Epithelial cell of esophagus (primary cell): ENCODE measurements at places on chromosomes 2 and 18.

DNA sequence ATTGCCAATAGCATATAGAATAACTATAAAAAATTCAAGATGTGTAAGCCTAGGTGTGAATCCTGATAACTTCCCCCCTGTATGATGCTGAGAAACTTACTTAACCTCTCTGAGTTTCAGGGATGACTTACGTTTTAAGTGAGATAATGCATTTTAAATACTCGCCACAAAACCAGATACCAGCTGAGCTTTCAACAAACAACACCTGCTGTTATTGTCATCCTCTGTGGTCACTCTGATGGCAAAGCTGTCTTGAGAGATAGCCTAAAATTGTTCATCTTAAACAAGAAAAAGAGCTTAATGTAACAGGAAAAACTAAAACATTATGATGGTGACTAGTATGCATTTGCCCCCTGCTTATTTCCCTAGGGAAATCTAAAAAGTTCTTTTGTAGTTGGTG, 131.5 kb downstream of the RAD51AP2 start:
- DNase-seq = no peak

GRCh38 chr18:52888014-52888413, 548.0 kb downstream of the DCC start:
- DNase-seq = no peak

DNA sequence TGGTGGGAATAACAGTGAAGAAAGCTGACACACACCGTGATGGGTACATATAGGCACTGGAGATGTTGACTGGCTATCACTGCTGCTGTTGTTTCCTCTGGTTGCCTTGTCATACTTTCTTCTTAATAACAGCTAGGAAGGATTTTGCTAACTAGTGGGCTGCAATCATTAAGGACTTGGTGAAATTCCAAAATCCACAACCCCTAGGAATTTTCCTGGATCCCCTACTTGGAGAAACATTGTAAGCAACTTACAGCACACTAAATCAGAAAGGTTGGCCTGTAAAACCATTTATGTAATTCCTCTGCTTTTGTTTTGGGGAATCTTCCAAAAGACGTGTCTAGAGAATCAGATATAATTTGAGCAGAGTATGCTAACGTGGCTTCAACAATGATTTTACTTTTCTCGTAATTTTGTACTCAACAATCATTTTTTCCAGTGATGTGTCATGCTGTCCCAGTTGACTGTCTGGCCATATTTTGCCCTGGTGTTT, 8.0 kb upstream of the COL3A1 start:
- DNase-seq = no peak

DNA sequence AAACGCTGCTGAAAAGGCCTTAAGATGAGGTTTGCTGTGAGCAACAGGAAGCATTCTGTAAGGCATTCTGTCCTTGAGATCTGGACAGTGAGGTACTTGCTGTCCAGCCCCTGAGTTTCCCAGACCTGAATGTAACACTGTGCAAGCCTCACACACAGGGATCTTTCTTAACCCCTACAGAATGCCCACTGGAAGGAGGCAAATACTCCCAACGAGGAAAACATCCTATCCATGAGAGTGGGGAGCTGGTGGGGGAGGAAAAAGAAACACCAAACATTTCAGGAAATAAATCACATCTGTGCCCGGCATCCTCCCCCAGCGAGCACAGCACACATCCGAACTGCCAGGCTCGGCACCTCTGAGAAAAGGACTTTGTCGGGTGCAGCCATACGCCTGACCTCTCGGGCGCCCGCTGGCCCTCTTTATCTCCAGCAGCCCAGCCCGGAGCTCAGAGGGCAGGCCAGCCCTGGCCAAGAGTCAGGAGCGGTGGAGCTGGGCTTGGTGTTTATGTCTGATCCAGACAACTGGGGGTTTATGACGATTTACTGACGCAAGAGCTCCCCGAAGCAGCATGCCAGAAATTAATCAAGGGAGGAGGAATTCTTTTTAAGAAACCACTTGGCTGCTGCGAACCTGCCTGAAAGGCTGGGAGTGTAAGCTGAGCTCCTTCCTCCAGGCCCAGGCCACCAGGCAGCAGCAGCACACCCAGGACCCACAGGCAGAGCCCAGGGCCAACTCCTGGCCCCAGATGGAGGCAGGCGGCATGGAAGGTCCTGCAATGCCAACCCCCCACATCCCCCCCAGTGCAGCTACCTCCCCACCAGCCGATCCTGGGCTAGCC, 72.2 kb downstream of the HDAC4 start:
- DNase-seq = no peak

DNA sequence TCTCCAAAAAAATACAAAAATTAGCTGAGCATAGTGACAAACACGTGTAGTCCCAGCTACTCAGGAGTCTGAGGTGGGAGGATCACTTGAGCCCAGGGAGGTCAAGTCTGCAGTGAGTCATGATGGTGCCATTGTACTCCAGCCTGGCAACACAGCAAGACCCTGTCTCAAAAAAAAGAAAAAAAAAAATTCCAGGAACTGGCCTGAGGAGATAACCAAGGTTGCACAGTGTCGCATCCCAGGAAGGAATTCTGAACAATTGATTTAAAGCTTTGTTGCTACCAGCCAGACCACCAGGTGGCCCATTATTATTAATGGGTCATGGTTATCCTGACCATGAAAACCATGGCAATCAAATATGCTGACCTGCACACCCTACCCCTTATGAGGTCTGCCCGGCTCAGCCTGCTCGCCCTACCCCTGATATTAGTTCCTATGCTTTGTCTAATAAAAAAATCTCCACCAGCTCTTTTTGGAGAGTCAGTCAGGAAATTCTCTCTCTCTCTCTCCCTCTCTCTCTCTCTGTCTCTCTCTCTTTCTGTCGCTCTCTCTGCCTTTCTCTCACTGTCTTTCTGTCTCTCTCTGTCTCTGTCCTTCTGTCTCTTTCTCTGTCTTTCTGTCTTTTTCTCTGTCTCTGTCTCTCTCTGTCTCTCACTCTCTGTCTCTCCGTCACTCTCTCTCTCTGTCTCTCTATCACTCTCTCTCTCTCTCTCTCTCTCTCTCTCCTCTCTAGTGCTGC, 73.7 kb downstream of the NCAPH start:
- no peak for DNase-seq

DNA sequence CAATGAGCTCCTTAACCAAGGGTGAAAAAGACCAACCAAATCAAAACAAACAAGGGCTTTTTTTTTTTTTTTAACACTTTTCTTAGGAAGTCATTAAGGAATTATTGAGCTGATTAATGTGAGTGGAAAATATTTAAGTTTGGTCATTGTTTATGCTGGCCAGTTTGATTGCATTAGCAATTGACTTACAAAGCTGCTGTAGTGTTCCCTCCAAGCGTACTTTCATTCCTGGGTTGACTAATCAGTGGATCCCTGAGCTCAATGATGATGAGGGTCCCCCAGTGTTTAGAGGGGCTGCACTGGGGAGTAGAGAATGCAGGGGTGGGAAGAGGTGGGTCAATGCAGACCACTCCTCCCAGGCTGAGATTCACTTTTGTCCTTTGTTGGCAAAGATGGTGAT, 119.3 kb downstream of the PRKCE start:
- no peak for DNase-seq

- no peak for DNase-seq
Observed at GRCh38 chr2:27765621-27766286, 5.8 kb upstream of the MRPL33 start.

DNA sequence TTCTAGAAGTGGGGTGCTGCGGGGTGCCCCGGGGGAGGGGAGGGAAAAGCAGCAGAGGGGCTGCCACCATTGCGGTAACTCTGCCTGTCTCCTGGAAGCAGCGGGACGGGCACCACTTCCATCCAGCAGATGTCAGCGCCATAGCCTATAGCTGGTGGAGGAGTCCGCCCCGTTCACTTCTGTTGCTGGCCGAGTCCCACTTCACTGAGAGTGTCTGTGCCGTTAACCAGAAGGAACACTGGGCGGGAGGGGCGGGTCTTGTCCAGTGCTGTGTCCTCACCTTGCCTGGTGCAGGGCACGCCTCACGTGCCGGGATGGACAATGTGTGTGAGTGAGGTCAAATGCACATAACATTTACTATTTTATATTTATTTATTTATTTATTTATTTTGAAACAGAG, 19.3 kb upstream of the ODC1 start:
- no peak for DNase-seq
